ENCODE measurements at places on chromosomes 16 and 17.

DNA sequence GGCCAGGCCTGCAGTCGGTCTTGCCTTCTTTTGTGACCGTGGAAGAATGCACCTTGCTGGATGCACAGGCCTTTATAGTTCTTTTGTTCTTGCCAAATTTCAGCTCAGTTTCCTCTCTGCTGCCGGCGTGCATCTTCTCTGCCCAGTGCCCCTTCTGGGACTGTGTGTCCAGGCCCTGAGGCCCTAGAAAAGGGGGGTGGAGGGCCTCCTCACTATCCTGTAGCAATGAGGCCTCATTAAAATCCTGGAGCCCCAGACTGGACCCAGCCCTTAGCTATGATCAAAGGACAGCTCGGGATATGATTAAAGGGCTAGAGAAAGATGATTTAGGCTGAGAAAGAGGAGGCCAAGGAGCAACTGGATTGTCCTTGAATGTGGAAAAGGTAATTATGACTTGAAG lies 229.8 kb downstream of the SEC14L1 start:
- DNase-seq, result no peak

DNA sequence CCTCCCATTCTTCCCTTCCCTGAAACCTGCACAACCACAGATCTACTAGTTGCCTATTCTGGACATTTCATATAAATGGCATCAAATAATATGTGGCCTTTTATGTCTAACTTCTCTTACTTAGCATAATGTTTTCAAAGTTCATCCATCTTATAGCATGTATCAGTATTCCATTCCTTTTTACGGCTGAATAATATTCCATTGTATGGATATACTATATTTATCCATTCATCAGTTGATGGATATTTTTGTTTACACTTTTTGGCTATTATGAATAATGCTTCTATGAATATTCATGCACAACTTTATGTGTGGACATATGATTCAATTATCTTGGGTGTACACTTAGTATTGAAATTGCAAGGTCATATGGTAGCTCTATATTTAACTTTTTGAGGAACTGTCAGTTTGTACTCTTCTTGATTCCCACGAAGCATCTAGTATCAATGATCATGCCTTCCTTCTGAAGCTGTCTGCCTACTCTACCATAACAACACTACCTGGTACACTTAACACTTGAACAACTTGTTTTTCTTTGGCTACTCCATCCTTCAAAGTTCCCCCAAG lies 12.7 kb upstream of the CHD3 start:
- DNase-seq, result no peak

DNA sequence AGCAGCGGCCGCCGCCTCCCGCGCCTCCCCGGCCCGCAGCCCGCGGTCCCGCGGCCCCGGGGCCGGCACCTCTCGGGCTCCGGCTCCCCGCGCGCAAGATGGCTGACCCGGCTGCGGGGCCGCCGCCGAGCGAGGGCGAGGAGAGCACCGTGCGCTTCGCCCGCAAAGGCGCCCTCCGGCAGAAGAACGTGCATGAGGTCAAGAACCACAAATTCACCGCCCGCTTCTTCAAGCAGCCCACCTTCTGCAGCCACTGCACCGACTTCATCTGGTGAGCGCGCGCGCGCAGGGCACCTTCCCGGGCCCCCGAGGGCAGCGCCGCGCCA lies 258 bp downstream of the PRKCB start:
- peak; percentile 18 for DNase-seq

GRCh38 chr16:66287416-66287815 lies 79.1 kb upstream of the CDH5 start:
- no peak for DNase-seq

- DNase-seq, result no peak
Observed at GRCh38 chr17:9101356-9101755, 80.0 kb downstream of the NTN1 start.

DNA sequence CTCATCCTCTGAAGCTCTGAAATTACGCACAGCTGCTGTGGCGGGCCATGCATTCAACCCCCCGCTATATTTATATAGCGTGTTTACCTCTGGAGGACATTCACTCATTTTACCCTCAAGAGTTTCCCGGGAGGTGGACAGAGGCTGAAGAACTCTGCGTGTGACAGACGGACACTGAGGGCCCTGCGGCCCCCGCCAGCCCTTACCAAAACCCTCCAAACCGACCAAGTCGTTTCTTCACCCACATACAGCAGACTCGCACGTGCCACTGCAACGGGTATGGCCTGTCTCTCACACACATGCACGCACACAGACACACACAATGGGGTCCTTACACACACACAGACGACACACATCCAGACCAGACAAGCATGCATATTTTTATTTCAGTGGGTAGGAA lies 216.4 kb upstream of the FOXF1 start:
- DNase-seq, result no peak

DNA sequence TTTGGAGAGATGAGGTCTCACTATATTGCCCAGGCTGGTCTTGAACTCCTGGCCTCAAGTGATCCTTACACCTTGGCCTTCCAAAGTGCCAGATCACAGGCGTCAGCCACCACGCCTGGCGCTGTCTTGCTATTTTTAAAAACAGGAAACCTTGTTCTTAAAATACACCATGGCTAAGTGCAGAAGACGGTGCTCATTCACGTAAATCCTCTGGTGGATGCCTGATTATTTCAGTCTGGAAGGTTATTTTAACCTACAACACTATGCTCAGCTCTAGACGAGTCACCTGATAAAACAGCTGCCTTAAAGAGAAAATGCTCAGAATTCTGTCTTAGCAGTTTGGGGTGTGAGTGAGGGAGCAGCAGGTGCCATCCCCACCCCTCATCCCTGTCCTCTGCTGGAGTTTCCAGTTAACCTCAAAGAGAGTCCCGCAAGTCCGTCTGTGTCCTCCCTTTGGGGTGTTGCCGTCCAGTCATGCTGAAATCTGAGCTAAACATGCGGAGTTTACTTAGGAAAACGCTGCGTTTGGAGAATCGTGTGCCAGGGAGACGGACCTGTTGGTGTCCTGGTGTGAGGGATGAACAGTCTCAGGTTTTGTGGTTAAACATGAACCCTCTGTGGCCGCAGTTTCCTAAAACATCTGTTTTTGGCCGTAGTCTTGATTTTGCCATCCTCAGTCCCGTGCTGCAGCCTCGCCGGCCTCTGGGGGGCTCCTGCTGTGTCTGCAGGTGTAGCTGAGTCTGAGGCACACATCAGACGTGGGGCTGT lies 17.1 kb downstream of the SPG7 start:
- DNase-seq, result peak; percentile 5

DNA sequence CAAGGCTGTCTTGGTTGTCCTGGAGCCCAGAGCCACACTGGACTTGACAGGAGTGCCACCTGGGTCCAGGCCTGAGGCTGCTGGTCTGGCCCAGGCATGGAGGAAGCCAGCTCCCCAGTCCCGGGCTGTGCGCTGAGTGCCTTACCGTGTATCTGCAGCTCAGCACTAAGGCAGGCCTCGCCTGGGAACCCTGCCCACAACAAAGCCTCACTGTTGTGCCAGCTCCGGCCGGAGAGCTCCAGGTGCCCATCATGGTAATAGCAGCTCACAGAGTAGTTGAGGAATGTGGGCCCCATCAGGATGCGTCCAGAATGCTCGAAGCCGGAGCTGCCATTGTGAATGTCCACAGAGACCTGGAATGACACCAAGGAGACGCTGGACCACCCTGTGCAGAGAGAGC lies 72.2 kb downstream of the RMI2 start:
- DNase-seq, result no peak

DNA sequence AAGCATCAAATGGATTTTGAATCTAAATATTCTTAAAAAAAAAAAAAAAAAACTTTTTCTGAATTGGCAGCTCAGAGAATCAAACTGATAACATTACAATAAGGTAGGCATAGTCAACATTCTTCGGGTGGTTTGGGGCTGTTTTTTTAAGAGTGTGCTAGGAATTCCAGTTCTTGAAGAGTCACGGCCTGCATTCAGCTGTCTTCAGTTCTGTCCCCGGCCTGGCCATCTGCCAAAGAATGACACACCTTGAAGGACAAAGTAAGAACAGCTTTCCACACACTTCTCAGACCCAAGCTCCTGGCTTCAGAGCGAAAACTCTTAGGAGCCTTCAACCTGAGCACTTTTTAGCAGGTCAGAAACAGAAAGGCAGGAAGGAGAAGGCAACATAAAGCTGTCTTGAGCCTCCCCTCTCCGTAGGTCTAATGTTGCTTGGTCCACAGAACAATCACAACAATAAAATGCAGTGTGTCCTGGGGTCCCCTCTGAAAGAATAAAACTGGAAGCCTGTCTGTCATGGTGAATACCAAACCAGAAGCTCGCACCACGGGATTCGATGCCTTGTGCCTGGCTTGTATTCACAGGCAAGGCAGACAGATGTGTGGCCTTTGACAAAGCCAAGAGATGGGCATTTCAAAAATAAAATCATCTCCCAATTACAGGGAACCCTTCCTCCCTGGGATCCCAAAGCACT lies 524.4 kb upstream of the ZFHX3 start:
- no peak for DNase-seq

DNA sequence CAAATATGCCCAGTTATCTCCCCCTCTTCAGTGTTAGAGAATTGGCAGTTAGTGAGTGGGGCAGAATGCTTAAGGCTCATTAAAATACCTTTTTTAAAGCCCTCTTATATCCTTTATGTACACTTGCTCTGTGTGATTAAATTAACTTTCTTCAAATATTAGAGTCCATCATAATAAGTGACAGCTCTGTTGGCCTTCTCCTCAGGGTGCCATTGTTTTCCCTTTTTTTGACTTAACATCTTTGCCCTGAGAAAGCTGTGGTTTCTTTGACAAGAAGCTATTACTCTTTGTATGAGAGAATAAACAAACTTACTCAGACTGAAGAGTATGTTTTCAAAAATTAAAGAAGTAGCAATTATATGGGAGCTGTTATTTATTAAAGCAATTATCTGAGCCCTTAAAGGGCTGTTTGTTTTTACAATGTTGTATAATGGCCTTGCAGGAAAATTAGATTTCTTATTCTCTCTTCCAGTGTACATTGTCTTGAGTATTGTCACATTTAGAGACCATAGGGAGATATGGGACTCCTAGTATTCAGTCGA lies 13.4 kb downstream of the RBBP6 start:
- no peak for DNase-seq

DNA sequence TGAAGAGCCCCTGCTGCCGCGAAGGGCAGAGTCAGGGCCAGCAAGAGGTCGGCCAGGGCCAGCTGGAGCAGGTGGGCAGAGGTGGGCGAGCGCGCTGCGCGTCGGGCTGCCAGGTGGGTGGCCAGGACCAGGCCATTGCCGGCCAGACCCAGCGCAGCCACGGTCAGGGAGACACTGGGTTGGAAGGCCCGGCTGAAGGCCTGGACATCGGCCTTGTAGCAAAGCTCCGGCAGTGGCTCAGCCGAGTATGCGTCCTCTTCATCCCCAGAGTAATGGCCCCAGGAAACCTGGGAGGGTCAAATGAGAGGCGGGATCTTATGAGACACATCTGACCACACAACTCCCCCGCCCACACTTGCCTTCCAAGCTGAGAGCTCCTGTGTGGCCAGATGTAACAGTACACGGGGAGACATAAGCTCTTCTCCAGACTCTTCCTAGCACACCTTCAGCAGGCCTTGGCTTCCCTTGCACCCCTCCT lies 1.3 kb downstream of the CCR10 start:
- DNase-seq, result no peak

DNA sequence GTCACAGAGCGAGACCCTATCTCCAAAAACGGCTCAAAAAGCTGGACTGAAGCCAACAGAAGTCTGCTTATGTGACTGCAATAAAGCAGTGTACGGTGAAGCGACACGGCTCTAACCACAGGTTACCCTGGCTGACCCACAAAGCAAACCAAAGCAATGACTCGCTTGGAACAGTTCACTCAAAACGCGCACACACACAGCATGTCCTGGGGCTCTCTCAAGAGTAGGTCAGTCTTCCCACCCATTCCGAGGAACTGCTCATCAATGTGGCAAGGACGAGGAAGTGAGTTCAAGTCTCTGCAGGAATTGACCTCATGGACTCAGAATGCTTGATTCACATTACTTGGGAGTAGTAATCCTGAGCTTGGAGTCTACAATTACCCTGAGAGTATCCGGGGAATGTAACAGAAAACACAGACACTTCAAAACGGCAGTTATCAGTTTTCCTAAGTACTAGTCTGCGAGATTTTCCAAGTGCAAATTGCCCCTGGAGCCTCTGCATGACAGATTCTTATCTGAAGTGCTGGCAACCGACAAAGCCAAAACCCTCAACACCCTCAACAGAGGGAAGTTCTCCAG lies 25.4 kb downstream of the PELP1 start:
- no peak for DNase-seq

DNA sequence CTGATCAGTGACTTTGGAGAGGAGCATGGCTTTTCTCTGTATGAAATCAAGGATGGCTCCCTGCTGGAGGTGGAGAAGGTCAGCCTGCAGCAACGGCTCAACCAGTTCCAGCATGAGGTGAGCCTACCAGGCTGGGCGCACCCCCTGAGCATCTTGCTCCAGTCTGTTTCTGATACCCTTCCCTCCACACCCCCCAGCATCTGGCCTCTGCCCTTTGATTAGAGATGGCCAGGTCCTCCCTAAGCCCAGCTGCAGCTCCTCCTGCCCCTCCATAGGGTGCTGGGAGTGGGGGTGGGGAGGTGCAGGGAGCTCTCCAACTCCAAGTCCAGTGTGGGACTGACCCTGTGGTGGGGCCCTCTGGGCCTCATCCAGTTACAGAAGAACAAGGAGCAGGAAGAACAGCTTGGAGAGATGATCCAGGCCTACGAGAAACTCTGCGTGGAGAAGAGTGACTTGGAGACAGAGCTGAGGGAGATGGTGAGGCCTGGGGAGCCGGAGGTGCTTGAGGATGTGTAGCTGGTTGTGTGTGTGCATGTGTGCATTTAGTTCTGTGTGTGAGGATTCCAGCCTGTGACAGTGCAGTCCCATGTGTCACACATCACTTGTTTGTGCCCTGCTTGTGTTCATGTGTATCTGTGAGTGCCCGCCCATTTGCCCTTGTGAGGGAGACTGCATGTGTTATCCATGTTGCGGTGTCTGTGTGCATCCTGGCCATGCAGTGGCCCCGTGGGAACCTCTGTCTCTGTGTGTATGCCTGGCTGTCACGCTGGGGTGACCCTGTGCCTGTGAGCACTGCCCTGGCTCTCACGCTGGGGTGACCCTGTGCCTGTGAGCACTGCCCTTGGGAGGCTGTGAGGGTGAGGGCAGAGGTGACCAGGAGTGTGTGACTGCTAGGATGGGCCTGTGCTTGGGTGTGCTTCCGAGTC lies 3.0 kb downstream of the TBKBP1 start:
- no peak for DNase-seq

GRCh38 chr17:18070861-18071340 lies 16.8 kb upstream of the DRG2 start:
- peak; percentile 24 for DNase-seq

DNA sequence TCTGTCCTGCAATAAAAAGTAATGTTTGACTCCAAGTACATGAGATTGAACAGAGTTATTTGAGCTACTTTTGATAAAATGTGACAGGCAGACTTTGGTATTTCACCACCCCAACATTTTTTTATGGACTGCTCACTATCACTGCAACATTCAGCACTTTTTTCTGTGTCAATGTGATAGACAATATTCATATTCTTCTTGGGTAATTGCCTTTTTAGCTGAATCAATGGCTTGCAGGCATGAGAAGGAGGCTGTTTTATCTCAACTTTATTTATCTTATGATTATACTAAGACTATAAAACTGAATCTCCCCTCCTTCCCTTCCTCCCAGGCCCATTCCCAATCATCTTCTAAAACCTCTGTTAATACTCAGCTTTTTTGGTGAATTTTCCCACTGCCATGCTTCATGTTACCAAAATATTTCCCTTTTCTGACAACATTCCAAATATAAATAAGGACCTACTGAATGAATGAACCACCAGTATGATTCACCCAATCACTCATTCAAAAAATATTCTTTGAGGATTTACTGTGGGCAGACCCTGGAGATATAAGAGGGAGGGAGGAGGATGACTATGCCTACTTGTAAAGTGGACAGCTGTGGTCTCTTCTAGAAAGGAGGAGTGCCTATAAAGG lies 67.6 kb downstream of the CDH13 start:
- DNase-seq, result no peak

GRCh38 chr16:49336581-49336980 lies 37.0 kb upstream of the C16orf78 start:
- DNase-seq, result no peak
